Kidney (tissue), 22 donors: ENCODE measurements at places on chromosomes 1 and 21. TPM values are rescaled to one million over a fixed set of nuclear protein-coding genes. Genes with fewer than 3 reads are reported as not detected.

Gene WASF2
- 159 TPM for total RNA-seq

Gene KCNK1
- 10.7 TPM for total RNA-seq

Gene GJA8
- total RNA-seq: 2.4 TPM

Gene PRAMEF15
- total RNA-seq: not detected
